Cardiac septum (tissue), 1 donor: ENCODE measurements at places on chromosomes 2 and 18. TPM values are rescaled to one million over a fixed set of nuclear protein-coding genes. Genes with fewer than 3 reads are reported as not detected.

DNA sequence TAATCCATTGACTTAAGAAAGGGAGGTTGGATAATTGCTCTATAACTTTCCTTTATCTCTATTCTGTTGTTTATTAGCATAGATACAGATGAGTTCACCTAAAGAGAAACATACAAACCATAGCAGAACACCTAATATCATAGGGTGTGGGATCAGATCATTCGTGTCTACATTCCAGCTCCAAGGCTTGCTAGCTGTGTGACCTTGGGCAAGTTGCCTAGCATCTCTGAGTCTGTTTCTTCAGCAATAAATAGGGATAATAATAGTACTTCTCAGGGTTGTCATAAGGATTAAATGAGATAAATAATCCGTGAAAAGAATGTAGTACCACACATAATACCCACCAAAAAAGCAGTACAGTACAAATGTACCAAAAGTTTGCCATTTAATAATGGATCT is 126.2 kb downstream of the PLB1 start:
- no peak for DNase-seq

GRCh38 chr2:122315306-122315705 is 559.9 kb downstream of the TSN start:
- DNase-seq, result no peak

The MBD5 gene
- 32.4 TPM for total RNA-seq

The NOTO gene
- not detected for total RNA-seq

DNA sequence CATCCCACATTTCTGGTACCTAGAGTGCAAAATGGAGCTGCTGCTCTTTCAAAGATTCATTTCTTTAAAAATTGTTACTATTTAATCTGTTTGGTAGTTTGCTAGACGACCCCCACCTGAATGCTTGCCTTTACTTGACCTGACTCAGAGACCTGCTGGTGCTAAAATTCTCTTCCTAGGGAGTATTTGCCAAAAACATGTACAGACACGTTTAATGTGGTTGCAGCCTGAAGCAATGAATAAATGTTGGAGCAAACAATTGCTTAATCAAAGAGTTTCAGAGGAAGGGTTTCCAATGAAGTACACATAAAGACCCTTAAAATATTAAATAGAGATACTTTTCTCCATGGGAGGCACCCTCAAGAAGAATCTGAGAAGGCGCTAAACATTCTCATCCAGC is 734.4 kb downstream of the CBLN2 start:
- DNase-seq, result no peak
